Left lobe of liver (tissue), 2 donors: ENCODE measurements at places on chromosomes 12 and 14. TPM values are rescaled to one million over a fixed set of nuclear protein-coding genes. Genes with fewer than 3 reads are reported as not detected.

DNA sequence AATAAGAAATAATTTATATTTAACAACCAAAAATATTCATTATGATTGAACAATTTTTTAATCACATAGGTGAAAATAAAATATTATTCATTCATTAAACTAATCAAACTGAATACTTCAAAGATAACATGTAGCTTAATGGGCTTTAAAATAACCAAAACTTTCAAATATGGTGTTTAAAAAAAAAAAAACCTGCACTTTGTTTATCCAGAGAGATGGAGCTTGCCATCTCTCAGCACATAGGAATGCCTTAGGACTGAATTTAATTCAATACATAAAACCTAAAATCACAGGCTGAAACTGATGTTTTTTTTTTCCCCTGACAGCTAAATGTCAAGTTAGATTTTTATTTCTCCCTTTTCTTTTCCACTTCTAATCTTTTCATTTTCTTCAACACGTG is 14.4 kb upstream of the CCER1 start:
- no peak for DNase-seq

GRCh38 chr12:20259786-20260185 is 108.6 kb upstream of the PDE3A start:
- no peak for DNase-seq

AQP2 gene
- not detected for total RNA-seq

C12orf42 gene
- total RNA-seq: not detected

ZNF839 gene
- total RNA-seq: 8.0 TPM

- no peak for DNase-seq
Observed at GRCh38 chr12:56602239-56602638, 27.9 kb downstream of the BAZ2A start.

- DNase-seq: no peak
Observed at GRCh38 chr14:59857328-59857727, 13.2 kb downstream of the RTN1 start.

DNA sequence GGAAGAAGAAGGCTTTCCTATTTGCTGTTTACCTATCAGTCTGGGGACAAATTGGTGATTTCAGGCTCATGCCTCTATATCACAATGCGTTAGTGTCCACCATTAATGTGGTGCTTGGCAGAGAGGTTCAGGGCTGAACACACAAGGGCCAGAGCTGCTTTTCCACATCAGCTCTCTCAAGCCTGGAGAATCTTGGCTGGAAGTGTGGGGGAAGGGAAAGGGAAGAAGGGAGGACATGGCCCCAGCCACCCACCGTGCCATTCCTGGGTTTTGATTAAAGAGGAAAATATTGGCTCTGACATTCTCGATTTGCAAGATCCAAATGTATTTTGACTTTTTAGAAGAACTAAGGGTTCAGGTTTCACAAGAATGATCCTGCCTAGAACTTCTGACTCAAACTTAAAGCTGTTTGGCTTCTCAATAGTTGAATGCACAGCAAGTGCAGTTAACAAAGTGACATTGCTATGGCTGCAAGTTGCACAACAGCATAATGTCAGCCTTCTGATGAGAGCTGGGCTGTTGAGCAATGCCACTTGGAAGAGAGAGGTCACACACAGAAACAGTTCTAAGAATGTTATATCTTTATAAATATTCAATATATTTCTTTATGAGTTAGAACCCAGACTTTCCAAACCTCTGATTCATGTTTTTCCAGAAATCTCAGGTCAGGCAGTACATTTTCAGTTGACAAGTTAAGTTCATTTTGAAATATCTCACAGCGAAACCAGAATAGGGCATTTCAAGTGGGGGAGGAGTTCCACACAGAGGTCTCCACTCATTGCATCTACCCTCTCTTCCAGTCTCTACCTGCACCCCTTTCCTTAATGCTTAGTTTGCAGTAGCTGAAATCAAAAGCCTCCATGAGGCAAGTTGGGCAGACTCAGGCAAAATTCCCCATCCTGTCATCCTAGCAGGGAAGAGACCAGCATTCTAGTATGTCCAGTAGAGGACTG is 25.3 kb downstream of the IGF1 start:
- DNase-seq: peak; percentile 82
